HTR-8/SVneo (cell line): ENCODE measurements at places on chromosomes 11 and 22.

- no peak for DNase-seq
These were observed 27.3 kb upstream of the MUC5AC start for GRCh38 chr11:1130276-1131032.

DNA sequence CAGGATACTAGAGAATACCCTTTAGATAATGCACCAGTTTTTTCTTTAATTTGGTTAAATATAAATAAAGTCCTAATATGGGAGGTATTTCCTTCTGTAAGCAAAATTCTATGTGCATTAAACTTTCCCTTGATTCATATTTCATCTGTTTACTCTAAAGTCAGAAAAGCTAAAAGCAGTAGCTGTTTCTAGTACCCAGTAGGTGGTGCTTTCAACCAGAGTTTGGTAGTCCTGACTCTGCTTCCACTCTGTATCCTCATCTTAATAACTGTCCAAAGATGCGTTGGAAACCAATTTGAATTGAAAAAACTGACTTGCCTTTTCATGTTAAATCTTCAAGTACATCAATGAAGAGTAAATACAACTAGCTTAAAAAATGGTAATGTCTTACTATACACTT, 1065.2 kb downstream of the JRKL start:
- DNase-seq = peak; percentile 14

GRCh38 chr11:46347637-46348311, 511 bp downstream of the DGKZ start:
- no peak for DNase-seq

DNA sequence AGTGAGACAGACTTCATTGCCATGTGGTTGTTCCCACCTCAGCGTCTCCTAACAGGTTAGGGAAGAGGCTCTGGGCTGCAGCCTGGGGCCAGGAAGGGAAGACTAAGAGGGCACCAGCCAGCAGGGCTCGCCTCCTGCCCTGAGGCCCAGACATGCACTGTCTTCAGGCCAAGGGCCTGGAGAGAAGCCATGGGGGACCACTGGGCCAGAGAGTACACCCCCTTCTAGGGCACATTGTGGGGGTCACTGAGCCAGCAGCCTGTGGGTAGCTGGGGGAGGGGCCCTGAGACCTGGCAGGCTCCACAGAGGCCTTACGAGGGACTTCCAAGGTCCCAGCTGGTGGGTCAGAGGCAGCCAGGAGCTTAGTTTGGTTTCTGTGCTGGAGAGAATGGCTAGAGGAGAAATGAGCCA, 25.0 kb upstream of the MYRF start:
- DNase-seq = no peak

DNA sequence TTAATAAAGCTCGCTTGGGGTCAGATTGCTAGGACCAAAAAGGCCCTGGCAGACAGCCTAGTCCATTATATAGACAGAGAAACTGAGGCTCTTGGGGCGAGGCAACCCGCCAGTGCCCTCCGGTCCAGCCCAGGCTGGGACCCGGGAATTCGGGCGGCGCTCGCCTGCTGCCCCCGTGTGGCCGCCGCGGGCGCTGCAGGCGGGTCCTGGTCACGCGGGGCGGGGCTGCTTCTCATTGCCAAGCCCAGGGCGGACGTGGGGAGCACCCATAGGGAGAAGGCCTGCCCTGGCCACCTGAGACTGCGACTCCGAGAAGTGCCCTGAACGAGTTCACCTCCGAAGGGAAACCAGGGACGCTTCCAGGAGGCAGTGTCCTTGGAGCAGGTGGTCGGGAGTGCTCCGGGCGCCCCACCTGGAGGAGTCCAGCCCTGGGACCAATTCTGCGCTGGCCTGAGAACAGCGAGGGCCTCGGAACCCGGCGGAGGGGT, 36.0 kb upstream of the CSNK1E start:
- peak; percentile 56 for DNase-seq

GRCh38 chr11:76578654-76579055, 91.9 kb downstream of the LRRC32 start:
- no peak for DNase-seq

GRCh38 chr11:110720431-110721275, 8.4 kb upstream of the ARHGAP20 start:
- DNase-seq = no peak

DNA sequence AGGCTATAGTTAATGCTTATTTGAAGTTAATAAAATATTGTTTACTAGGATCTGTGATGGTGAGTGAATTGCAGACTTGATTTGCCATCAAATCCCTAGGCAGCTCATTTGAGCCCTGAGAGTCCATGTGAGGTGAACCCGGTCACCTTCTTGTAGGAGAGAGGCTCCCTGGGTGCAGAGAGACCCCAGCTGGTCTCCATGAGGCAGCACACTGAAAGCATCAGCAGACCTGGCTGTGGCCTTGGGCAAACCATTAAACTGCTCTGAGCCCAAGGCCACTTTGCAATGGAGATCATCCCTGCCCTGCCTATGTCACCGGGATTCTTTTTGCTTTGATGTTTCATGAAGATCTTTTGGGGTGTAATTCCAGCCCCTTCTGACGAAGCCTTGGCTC, 125.2 kb downstream of the MICAL2 start:
- DNase-seq = peak; percentile 60

DNA sequence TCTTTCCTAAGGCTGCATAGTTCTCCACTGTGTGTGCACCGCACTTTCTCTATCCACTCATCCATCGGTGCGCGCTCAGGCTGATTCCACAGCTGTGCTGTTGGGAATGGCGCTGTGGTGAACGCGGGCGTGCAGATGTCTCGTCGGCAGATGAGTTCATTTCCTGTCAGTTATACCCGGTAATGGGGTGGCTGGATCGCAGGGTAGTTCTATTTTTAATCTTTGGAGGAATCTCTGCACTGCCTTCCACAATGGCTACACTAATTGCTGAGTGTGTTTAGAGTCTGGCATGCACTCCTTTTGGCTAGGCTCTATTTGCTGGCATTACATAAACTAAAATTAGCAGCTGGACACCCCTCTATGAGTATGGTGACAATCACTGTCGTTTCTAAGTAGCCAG, 27.9 kb upstream of the KRTAP5-7 start:
- DNase-seq = no peak

- no peak for DNase-seq
These were observed 18.3 kb upstream of the OR56A3 start for GRCh38 chr11:5923794-5924193.

DNA sequence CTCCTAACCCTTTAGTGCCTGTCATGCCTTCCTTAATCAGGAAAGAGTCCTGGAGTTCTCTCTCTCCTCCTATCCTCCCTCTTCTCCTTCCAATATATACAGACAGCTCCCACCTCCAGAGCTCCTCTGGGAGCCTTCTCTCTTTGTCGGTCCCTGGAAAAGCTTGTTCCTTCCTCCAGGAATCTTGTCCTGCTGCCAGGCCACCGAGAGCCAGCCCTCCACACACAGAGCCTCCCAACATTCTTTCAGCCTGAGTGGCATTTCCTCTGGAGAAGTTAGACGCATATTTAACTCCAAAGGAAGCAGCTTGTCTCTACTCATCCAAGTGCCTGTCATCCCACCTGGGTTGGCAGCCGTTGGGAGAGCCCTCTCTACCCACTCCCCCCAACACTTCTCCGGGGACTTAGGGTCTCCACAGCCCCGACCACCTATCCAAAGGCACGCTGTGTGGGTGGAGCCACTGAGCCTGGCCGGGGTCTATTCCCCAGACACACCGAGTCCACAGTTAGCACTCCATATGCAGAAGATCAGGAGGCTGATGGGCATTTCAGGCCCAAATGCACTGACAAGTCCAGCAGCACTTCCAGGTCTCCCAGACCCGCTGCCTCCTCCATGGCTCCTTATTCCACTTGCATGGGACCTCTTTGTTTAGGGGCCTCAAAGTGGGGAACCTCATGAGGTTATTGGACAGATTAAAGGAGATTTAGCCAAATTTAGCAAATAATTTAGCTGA, 31.1 kb downstream of the DKK3 start:
- DNase-seq = peak; percentile 89

GRCh38 chr11:103601225-103601846, 435.1 kb upstream of the DDI1 start:
- peak; percentile 80 for DNase-seq

- DNase-seq = no peak
These were observed 9.0 kb upstream of the MALAT1 start for GRCh38 chr11:65489706-65490320.

GRCh38 chr11:72454791-72455190, 20.5 kb upstream of the CLPB start:
- DNase-seq = no peak

- no peak for DNase-seq
These were observed 1.5 kb upstream of the PNPLA3 start for GRCh38 chr22:43922123-43922522.

DNA sequence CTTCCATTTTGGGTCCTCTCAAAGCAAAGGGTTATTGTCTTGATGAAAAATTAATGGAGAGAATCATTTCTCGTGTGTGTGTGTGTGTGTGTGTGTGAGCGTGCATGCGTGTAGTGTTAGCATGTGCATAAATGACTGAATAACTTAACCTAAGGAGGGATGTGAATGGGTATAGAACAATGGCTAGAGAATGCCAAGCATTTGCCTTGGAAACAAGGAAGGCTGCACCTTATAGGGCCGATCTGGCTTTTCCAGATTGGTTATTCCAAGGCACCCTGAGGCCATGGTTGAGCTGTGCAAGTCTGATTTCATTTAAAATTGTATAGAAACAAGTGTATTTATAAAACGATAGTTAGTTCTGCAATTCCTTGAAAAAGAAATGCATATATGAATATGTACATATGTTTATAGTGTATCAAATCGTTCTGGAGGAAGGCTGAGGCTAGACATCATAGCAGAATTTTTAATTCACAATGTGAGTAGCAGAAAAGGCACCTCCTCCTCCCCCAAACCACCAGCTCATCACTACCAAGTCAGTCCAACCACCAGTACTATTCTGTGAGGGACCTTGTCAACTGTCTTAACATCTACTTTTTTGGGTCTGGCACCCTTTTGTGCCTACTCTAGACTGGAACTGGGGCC, 322.7 kb upstream of the ISX start:
- no peak for DNase-seq
